ENCODE measurements at places on chromosomes 16 and 17.

GRCh38 chr16:14502932-14503741 is 126.9 kb downstream of the PARN start:
- DNase-seq: no peak

- no peak for DNase-seq
Measured at GRCh38 chr17:75260641-75261335, 618 bp downstream of the GGA3 start.

GRCh38 chr17:57354673-57355072 is 98.3 kb downstream of the MSI2 start:
- DNase-seq: no peak

GRCh38 chr16:50635505-50636392 is 45.4 kb downstream of the SNX20 start:
- no peak for DNase-seq

DNA sequence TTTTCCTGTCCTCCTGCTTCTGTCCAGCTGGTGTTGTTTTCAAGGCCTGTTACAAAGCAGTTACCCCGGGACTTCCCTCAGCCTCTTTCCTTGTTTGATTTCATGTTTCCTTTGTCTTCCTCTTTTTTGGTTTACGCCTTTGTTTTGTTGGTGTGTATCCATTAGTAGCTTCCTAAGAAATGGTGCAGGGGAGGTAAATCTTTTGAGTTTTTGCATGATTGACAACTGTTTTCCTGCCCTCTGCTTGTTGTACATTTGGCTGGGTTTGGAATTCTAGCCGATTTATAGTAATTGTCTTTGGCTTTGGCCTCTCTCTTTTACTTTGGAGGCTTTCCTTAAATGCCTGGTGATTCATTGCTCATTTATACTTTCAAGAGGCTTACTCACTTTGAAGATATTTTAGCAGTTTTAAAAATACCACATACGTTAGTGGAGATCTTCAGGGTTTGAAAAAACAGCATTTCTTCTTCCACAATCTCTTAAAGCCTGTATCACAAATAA is 32.8 kb downstream of the DNAH2 start:
- peak; percentile 74 for DNase-seq

GRCh38 chr16:82626791-82627261 is at the start of gene CDH13:
Gene CDH13, plus strand, starts transcription at chr16:82626969.
- DNase-seq: no peak

DNA sequence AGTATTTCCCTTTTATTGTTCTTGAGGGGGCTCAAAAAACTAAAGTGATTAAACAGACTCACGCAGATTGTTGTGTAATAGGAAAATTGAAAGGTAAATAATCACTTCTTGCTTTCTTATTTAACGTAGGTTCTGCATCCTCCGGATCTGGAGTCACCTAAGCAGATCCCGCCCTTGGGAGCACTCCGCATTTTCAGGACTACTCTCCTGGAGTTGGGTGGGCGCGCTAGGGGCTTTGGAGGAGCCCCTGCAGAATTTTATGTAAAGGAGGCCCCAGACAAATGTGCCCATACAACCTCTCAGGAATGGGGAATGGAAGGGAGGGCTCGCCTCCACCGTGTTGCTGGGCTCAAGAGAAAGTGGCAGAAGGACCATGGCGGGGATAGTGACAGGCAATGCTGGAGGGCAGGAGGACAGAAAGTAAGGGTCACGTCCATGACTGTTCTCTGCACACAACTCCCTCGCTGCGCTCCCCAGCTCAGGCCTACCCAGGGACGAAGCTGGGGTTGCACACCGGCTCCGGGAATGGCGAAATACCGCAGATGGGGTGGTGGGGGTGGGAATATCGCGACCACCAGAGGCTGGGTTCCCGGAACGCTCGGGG is 8.3 kb downstream of the MT2A start:
- no peak for DNase-seq

DNA sequence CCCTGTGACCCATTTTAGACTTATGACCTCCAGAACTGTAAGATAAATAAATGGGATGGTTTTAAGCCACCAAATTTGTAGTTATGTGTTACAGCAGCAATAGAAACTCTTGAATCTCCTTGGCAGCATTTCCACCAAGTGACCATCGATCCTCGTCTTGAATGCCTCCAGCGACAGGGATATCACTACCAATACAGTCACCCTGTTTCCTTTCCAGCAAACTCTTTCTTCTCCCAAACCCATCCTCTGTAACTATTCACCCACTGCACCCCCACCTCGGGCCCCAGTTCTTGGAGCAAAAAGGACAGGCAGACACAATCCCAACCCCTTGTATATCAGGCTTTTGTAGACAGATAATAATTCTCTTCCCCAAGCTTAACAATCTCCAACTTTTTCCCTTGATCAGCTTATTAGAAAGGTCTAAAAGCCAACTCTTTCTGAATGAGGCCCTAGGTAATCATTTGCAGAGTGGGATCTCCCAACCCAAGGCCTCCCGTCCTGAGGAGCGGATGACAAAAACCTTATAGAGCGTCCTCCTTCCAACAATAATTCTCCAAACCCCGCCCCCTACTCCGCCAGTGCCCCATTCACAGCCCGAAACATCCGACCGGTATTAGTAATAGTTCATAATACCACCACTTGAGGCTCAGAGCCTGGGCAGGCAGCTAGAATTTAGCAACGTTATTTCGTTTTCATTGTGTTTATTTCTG is 14.7 kb upstream of the PLLP start:
- DNase-seq: peak; percentile 17

GRCh38 chr17:36850790-36851189 is 86.5 kb upstream of the LHX1 start:
- DNase-seq: peak; percentile 9

GRCh38 chr17:11999696-12000095 is 2.4 kb upstream of the ZNF18 start:
- no peak for DNase-seq

DNA sequence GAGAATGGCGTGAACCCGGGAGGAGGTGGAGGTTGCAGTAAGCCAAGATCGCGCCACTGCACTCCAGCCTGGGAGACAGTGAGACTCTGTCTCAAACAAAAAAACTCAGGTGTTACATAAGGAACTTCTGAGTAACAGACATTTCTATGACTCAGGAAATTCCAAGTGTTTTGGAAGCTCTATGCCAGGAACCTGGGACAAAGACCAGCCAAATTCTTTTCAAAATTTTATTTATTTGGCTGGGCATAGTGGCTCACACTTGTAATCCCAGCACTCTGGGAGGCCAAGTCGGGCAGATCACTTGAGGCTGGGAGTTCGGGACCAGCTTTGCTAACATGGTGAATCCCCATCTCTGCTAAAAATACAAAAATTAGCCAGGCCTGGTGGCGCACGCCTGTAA is 5.2 kb upstream of the SH2B1 start:
- DNase-seq: no peak

DNA sequence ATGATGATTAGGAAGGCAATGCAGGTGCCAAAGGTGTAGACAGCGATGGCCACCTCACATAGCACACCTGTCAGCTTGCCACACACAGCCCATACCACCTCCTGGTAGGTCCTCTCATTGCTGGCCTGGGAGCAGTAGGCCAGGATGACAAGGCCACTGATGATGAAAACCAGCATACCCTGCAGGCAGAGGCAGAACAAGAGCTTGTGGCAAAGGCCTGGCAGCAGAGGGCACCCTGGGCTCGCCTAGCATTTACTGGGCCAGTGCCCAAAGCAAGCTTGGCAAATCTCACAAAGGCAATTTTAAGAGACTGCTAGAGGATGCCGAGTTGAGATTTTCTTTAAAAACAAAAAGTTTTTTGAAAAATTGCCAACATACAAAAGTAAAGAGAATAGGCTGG is 5.9 kb downstream of the SLC38A7 start:
- DNase-seq: no peak

DNA sequence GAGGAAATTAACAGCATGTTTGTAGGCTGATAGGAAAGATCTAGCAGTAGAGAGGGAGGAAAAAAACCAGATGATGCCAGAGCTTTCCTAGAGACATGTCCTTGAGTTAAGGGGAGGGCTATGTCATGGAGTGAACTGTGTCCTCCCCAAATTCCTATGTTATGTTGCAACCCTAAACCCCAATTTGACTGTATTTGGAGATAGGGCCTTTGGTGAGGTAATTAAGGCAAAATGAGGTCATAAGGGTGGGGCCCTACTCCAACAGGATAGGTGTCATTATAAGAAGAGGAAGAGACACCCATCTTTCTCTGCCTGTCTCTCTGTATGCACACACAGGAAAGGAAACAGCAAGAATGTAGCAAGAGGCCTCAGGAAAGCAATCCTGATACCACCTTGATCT is 195.3 kb upstream of the AXIN2 start:
- no peak for DNase-seq

GRCh38 chr16:2842340-2843000 is 12.4 kb downstream of the ZG16B start:
- DNase-seq: no peak

DNA sequence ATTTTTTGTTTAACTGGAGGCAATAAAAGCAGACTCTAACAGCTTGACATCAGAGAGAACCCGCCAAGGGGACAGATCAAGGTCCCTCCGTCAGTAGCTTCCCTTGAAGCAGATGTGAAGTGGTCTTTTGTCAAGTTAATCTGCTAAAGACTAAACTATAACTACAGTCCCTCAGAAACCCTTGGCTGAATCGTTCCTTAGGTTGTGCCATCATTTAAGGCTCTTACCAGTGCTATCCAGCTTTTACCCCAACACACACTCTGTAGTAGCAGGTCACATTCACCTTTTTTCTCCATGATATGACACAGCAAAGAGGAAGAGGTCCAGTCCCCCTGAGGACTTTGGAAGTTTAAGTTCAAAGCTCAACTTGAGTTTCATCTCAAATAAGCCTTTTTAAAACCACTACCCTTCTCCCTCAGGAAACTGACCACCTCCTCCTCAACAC is 49.7 kb downstream of the ERN1 start:
- DNase-seq: no peak

GRCh38 chr17:79565606-79566250 is 45.1 kb downstream of the RBFOX3 start:
- DNase-seq: no peak

DNA sequence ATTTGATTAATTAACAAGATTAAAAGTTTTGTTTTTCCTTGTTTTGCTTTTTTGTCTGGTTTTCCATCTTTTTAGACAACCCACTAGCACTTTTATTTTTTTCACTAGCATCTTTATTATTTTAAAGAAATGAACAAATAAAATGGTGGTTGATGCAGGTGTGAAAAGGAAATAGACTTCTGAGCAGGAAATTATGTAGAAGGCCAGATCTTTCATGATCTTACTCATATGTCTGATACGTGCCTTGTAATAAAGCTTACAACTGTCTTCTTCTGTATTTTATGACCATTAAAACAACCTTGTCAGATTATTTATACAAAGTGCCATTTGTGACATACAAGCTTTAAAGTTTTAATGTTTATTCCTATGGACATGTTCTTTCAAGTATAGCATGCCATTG is 6.3 kb downstream of the SLFN12L start:
- no peak for DNase-seq

DNA sequence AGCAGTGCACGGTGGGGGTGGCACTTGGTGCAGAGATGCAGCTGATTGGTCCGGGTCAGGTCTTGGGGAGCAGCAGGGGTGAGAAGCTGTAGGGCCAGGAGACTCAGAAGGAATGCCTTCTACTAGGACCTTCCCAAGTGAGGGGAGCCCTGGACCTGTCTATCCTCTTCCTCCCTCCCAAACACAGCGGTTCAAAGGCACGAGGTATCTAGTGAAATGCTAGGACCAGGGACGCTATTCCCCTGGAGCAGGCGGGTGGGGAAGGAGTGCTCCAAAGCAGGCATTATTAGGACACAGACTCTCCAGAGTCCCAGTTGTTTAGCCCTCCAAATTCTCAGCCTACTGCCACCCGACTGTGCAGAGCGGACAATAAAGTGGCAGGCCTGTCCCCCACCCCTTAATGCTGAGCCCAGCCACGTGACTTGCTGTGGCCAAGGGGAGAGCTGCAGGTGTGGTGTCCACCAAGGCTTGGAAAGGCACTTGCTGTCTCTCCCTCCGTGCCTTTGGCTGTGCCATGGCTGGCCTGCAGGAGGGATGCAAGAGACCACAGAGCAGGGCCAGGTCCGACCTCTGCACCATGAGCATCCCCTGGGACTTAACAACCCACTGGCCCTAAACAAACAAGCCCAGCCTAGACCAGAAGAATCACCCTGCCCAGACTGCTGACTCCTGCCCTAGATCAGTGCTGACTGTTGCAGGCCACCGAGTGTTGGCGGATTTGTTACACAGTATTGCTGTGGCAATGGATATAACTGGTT is 97.2 kb downstream of the TBC1D16 start:
- no peak for DNase-seq

- DNase-seq: no peak
Measured at GRCh38 chr16:29812754-29813643, 1.0 kb downstream of the PRRT2 start.

DNA sequence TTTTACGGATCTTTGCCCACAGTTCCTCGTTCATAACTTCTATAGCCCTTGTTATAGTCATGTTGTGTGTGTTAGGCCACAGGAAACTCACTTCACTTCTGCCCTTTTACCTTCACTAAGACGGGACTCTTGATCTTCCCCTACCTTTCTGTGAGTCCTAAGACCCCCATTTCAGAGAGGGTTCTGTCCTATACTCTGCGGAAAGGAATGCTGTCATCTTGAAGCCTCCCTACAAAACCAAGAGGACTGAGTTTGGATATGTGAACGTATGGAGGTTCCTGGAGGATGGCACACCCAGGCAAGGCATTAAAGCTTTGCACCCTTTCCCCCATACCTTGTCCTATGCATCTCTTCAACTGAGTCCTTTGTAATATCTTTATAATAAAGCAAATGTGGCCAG is 3.7 kb downstream of the UBB start:
- no peak for DNase-seq

- no peak for DNase-seq
Measured at GRCh38 chr17:10384175-10384574, 11.4 kb upstream of the MYH13 start.

GRCh38 chr17:82780971-82781893 is 29.4 kb downstream of the TBCD start:
- DNase-seq: no peak

- no peak for DNase-seq
Measured at GRCh38 chr17:56735842-56736241, 97.9 kb downstream of the C17orf67 start.

DNA sequence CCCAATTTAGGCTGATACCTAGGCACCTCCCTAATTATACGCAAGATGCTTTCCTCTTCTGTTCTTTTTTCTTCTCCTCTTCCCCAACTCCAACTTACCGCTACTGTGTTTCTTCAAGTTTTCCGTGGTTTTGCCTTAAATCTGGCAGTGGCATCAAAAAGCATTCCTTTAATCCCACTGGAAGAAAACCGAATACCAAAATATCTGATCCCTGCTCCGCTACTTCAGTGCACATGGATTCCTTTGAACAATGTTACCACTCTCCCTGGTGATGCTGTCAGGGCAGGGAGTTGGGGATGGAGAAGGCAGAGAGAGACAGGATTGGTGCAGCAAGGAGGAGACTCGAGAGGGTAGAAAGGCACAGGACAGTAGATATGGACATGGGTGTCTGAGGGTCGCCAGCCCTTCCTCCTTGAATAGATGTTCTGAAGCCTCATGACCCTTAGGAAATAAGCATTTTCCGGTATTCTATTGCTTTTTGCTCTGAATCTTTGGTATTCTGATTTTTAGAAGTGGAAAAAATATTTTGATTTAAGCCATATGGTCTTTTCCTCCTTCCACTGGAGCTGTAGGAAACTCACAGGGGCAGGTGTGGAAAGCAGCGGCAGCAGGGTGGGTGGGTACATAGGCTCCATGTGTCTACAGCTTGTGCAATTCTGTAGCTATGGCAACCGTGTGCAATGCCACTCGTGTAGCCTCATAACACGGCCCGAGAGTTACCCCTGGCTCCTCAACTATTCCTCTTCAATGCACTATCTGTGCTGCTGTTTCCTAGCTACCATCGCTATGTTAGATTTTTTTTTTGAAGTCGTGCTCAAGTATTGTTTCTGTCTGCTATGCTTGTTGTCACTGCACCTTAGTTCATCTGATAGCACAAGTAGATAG is 32.3 kb upstream of the TANC2 start:
- DNase-seq: no peak

All from BJ (cell line).